ENCODE measurements at places on chromosomes 2 and 18.

DNA sequence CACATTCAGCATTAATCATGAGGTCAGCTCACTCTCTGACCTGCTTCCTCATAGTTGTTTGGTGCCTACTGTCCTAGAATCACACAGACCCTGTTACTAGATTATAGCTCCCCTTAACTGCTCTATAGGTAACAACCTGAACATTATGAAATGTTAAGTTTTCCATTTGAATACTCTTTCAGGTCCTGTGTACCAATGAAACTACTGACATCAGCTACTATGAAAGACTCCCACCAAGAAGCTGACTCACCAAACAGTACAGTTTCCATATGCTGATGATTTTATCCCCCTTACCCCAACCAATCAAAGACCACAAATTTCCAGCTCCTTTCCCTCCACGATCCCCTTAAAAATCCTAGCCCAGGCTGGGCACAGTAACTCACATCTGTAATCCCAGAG, 56.3 kb downstream of the SRBD1 start:
- DNase-seq = no peak

- DNase-seq = no peak
Measured at GRCh38 chr2:13230221-13230620, 513.5 kb downstream of the TRIB2 start.

DNA sequence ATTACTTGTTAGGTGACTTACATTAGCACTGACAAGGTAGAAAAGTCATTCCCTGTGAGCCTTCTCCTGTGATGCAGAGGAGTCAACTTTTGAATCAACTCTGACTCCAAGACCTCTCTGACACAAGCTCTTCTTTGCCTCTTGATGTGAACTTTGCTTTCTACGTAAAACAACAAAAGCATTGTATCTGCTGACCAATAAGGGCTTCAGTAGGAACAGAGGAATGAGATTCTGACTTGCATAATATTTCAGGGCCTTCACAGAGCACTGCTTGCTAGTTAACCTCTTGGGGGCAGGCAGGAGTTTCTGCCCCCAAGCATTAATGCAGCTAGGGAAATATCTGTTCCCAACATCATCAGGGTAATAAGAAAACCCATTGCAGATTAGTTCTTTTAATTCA, 791.5 kb downstream of the BCL11A start:
- DNase-seq = no peak

DNA sequence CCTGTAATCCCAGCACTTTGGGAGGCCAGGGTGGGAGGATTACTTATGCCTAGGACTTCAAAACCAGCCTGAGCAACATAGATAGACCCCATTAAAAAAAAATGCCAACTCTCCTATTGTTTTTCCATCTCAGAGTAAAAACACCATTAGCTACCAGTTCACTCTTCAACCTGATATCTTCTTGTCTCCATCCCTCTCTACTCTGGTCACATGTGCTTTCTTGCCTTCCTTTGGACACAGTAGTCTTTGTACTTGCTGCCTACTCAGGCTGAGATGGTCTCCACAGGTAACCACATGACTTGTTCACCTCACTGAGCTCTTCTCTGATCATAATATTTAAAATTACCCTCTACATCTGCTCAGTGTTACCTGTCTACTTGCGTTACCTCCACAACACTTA, 5.0 kb downstream of the MALT1 start:
- no peak for DNase-seq

- DNase-seq = no peak
Measured at GRCh38 chr2:8790739-8791162, 46.7 kb downstream of the KIDINS220 start.

GRCh38 chr18:61955644-61956043, 62.8 kb upstream of the RNF152 start:
- DNase-seq = peak; percentile 39

DNA sequence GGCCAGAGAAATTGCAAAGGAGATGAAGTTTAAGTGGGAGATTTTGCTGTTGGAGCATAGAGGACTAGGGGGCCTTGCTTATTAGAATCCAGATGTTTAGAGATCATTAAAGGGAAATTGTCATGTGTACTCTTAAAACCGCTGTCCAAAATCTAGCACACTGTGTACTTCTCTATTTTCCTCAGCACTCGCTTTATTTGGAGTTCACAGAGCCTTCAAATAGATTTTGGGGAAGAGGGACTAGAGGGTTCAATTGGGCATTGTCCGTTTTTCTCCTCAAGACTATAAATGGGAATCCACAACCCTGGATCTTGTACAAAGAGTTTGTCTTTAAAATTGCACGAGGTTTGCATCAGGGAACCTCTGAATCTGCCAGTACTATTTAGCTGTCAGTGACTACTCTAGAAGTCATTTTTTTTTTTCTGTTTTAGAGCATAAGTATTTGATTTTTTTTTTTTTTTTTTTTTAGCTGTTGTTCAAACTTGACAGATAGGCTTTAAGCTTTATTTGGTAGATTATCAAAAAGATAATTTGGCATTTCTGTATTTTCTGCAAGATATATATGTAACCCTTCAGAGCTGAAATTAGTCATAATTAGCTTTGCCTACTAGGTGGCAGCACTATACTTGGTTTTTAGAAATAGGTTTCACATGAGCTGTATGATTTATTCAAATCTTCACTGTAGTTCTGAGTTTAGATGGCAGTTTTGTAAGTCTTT, 14.2 kb downstream of the PMS1 start:
- DNase-seq = peak; percentile 12

DNA sequence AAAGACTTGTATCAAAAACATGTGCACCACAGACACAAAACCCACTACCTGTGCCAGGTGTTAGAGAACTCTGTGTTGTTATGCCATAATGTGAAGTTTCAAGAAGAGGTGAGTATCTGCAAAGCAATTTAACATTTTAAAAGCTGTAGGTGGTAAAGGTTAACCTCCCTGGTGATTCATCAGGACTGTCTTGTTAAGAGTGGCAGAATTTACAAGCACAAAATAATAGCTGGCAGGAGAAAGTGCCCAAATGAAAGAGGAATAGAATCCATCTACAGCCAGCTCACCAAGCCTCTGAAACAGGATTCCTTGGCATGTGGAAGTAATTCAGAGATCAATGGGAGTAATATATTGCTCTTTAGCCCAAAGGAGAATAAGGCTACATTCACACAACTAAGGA, 230.7 kb downstream of the AFF3 start:
- DNase-seq = no peak

DNA sequence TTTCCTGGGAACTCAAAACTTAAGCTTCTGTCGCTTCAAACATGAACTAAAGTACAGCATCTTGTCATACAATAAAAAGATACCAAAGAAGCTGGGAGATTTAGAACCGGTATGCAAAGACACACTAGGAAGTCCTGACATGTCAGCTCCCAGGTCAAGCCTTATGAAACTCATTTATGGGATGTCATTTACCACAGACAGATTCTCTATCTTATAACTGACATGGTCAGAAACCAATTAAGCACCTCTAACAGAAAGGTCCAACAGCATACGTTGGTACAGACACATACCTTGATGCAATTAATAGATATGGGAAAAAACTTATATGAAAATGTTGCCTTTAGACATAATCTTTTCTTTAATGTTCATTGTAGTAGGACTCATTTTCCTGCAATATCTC, 169.0 kb downstream of the SRBD1 start:
- no peak for DNase-seq

- no peak for DNase-seq
Measured at GRCh38 chr2:25042321-25043240, 705 bp downstream of the EFR3B start.

DNA sequence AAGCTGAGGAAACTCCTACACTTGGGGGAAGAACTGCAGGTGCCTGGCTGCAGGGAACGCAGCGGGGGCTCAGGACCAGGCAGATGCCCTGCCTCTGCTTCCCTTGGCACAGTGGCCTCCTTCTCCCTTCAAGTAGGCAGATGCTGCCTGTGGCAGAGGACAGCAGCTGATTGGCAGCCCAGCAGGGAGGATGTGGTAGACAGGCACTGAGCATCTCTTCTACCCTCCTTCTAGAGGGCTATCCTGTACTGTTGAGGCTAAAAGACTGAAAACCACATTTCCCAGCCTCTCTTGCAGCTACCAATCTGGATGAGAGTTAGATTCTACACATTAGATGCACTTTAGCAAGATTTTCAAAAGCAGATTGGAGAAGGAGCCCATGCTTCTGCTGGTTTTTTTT, 105.7 kb downstream of the MSH2 start:
- DNase-seq = no peak

- no peak for DNase-seq
Measured at GRCh38 chr2:68458981-68459380, 8.1 kb downstream of the FBXO48 start.

GRCh38 chr2:222798528-222798927, 62.3 kb upstream of the ACSL3 start:
- no peak for DNase-seq

DNA sequence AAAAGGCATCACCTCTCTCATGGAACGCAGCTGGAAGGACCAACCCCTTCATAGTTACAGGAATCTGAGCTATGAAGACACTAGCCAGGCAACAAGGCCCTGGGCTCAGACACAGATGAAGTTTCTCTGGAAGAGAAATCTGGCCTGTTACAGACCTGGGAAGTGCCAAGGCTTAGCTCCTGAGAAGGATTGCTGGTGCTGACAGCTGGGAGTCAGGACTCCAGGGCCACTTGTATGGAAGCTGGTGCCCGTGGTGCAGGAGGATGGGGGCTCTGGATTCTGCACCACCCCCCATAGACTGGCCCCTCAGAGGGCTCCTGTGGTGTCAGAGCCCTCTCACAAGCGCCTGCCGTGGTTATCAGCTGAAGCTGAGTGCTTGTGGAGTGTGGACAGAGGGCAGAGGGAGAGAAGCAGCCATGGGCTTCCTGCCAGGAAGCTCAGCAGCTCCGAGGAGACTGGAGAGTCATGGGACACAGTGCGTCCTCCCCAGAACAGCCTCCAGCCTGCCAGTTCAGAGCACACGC, 87.3 kb upstream of the LCLAT1 start:
- DNase-seq = no peak

GRCh38 chr2:134505446-134505845, 213.4 kb downstream of the TMEM163 start:
- no peak for DNase-seq

GRCh38 chr2:239002954-239003623, 155.2 kb downstream of the TWIST2 start:
- no peak for DNase-seq

DNA sequence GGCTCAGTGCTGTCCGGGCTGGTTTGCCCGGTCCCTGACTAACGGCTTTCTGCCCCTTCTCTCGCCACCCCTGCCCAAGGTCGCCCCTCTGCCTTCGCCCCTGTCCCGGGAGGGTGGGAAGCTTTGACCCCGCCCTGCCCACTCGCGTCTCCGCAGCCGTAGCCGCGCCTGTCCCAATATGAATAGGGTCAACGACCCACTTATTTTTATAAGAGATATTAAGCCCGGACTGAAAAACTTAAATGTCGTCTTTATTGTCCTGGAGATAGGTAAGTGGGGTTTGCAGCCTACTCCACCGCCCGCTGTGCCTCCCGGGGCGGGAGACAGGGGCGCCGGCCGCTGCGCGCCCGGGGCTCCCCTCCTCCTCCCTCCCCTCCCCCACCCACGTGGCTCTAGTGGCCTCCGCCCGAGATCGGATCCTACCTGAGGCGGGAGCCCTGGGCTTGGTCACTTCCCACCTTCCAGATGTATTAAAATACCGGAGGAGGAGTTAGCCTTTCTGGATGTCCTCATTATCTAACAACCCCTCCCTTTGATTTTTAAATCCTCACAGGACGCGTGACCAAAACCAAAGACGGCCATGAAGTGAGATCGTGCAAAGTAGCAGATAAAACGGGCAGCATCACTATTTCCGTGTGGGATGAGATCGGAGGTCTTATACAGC, 633 bp downstream of the NABP1 start:
- no peak for DNase-seq

- no peak for DNase-seq
Measured at GRCh38 chr18:34222307-34223163, 2.2 kb downstream of the NOL4 start.

GRCh38 chr2:143632751-143633374, 503.6 kb downstream of the ARHGAP15 start:
- no peak for DNase-seq

DNA sequence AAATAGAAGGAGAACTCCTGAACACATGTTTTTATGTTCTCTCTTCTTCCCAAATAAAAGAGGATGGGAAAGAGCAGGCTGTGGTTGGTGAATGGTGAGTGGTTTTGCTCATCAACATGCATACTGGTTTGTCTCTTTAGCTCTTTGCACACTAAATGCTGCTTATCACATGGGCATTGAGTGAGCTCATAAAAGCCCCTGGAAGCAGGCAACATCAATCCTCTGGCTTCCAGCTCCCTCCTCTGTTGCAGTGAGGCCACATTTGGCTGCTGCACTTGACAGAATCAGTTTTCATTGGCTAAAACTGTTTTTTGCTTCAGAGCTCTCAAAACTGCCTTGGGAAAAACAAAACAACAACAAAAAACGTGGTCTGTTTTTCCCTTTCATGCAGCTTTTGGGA, 1308.2 kb upstream of the NRXN1 start:
- DNase-seq = no peak

GRCh38 chr18:63336366-63337099, 17.0 kb upstream of the BCL2 start:
- no peak for DNase-seq

GRCh38 chr2:72096181-72096580, 51.5 kb downstream of the CYP26B1 start:
- DNase-seq = no peak

DNA sequence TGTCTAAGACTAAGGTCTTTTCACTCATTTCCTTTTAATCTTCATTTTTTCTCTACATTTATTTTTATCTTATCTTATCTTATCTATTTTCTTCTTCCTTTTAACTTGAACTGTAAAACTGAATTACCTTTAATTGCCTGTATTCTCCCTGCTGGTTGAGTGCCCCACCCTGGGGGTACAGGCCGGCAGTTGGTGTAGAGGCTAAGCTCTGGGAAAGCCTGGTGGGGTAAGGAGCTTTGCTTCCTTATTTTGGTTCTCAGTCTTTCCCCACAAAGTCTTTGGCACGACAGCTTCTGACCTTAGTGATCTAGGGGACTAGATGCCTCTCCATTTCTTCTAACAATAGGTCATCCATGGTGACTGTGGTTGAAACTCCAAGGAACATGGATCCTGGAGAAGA, 26.8 kb upstream of the HAAO start:
- DNase-seq = no peak

DNA sequence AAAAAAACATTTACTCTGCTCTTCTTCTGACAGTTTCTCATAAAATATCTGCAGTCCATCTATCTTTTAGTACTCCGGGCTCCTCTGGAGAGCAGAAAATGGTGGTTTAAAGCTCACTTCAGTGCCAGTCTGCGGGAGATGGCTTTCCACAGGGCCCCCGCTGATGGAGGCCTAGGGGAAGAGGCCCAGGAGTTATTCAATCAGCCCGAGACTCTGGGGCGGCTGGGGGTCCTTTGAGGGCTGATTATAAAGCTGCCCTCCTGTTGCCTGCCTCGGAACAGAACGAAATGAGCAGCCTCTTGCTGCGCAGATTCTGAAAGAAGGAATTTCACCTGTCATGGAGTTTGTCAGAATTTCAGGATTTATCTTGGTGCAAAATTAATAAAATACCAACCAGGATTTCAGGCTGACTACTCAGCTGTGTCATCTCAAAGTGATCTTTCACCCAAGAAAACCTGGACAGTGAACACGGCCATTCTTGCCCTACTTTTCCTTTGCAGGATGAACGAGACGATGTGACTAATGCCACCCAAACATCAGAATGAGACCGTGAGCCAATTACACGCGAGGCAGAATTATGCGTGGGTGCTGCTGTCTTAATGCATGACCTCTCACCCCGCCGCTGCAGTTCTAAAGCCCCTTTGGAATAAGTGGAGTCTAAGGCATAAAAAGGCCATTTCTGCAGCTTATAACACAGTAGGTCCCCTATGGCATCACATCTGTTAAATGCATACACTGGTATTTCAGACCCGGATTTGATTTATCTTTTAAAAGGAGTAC, 273.8 kb downstream of the ZNF521 start:
- DNase-seq = no peak

All from GM12864 (cell line).